ENCODE measurements at places on chromosomes 5 and 9.
A peak's percentile ranks its signal among the peaks of the same experiment; 100 is the strongest.

- no peak for DNase-seq
These were observed 38.9 kb upstream of the STX17 start for GRCh38 chr9:99867536-99867935.

DNA sequence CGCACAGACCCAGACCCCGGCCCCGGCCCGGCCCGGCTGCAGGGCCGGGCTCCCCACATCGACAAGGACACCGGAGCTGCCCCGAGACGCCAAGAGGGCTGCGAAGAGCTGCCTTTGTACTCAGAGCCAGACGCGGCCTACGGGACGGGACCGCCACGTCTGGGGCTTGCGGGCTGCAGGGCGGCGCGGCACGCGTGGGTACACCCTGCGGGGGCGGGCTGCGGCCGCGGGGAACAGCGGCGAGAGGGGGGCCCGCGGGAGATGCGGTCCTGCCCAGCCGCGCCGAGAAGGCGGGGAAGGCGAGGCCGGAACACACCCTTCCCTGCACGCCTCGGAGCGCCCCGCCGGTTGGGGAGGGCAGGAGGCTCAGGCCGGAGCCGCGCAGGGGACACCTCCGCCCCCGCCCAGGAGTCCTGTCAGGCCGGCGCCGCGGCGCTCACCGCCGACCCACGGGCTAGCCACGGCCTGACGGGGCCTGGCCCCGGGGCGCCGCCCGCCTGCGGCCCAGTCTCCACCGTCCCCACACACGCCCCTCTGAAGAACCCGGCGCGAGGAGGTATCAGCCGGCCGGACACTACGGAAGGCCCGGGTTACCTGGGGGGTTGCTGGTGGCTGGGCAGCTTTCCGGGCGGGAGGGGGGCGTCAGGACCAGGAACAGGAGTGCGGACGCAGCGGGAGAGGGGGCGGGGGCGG, 478 bp downstream of the RAB14 start:
- DNase-seq, result no peak

GRCh38 chr5:35337340-35338156, 107.3 kb upstream of the PRLR start:
- DNase-seq, result no peak

GRCh38 chr5:35103637-35104299, 56.0 kb upstream of the AGXT2 start:
- no peak for DNase-seq

- no peak for DNase-seq
These were observed 124.4 kb downstream of the FANCC start for GRCh38 chr9:95193067-95193466.

DNA sequence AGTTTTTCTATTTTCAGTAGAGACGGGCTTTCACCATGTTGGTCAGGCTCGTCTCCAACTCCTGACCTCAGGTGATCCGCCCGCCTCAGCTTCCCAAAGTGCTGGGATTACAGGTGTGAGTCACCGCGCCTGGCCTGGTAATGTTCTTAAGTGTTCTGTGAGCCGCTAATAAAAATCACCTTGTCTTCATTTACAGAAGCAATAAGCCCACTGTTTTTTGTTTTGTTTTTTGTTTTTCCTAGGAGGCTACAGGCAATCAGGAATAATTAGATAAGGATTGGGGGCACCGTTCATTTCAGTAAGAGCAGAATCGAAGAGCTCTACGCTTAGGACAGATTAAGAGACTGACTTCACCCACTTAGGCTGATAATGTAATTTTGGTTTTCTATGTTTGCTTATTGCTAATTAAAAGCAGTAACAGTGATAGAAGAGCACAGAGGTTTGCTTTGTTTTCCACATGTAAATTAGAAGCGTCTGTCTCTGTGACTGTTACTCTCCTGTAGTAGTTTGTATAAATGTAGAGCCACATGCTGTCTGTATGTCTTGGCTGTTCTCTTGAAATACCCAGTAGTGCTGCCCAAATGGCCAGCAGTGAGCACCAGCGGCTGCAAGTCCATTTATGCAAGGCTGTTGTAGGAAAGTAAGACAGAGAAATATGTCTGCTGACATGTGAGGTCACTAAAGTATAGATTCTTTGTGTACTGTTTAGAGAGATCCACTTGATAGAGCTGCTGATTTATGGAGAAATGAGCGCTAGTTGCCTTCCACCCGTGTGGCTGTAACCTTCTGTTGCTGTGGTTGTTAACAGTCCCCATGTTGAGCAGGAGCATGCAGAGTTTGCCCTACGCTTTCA, 30.5 kb downstream of the TRIO start:
- no peak for DNase-seq

GRCh38 chr9:123111427-123112014, 78.1 kb downstream of the GPR21 start:
- peak; percentile 57 for DNase-seq

- no peak for DNase-seq
These were observed at the start of gene CARD9 for GRCh38 chr9:136373300-136374182. Gene CARD9, minus strand, starts transcription at chr9:136373669. Its CDS starts 1,591 bp downstream, at chr9:136372078.

- DNase-seq, result no peak
These were observed 138.4 kb downstream of the LHFPL2 start for GRCh38 chr5:78509884-78510769.

- no peak for DNase-seq
These were observed 251.8 kb upstream of the NR4A3 start for GRCh38 chr9:99569840-99570239.

DNA sequence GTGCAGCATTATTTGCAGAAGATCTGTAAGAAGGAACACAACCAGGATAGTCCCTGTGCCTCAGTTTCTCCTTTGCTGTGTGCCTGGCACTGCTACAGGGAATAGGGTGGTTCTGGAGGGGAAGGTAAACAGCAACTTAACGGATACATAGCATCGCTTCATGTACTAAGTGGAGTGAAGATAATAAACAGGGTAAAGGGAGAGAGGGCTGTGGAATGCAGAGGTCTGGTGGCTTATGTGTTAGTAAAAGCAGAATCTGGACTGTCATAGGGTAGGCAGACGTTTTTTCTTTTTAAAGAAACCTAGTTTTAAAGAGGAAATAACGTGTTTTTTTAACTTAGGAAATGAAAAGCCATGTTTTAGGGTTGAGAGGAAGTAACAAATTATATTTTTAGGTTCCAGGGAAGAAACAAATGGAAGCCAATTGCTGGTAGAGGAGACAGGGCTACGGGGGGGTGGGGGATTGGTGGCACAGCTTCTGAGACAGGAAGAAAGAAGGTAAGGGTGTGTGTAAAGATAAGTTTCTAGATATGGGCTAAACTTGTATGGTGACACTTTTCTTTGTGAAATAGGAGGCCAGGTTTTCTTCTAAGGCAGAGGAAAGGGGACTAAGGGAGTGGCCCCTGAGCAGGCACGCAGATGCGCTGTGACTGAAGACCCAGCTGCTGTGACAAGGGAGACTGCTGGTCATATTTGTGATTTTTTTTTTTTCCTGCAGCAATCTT, 1.3 kb downstream of the GNG10 start:
- no peak for DNase-seq

GRCh38 chr5:9347541-9348295, 198.2 kb downstream of the SEMA5A start:
- no peak for DNase-seq

- no peak for DNase-seq
These were observed 111.8 kb upstream of the ASTN2 start for GRCh38 chr9:117526674-117527073.

GRCh38 chr9:38057416-38058195, 11.4 kb downstream of the SHB start:
- DNase-seq, result no peak

GRCh38 chr5:160646033-160646432, 206.0 kb downstream of the ATP10B start:
- DNase-seq, result no peak

- DNase-seq, result peak; percentile 14
These were observed 121.3 kb downstream of the RPS23 start for GRCh38 chr5:82156874-82157273.

GRCh38 chr9:72290311-72290710, 74.7 kb downstream of the ZFAND5 start:
- DNase-seq, result no peak

DNA sequence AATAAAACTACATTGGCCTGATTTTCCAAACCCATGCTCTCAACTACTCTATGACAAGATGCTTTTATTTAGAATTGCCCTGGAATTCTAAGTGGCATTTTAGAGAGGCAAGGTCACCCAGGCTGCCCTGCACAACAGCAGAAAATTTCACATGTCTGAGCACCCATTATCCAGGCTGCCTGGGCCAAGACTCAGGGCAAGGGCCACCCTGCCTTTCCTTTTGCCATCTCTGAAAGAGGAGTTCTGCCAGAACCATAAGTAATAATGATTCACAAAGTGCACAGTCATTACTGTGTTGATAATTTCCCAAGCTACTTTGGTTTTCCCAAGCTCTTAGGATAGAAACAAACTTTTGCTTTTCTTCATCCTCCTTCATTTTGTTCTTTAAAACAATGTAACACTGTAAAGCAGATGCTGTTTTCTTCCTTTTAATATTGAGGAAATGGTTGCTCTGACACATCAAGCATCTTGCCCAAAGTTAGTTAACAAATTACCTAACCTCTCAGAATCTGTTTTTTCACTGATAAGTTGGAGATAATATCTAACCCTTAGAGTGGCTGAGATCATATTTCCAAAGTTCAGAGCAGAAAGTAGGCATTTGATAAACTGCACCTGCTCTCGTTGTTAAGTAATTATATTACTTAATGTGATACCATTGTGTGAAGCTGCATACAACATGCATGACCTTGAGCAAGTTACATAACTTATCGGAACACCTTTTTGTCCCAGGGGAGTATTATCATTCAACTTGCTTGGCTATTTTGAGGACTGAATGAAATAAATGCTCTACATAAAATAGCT, 325.6 kb downstream of the PRELID2 start:
- DNase-seq, result no peak

GRCh38 chr5:109454731-109455505, 45.1 kb upstream of the PJA2 start:
- no peak for DNase-seq

DNA sequence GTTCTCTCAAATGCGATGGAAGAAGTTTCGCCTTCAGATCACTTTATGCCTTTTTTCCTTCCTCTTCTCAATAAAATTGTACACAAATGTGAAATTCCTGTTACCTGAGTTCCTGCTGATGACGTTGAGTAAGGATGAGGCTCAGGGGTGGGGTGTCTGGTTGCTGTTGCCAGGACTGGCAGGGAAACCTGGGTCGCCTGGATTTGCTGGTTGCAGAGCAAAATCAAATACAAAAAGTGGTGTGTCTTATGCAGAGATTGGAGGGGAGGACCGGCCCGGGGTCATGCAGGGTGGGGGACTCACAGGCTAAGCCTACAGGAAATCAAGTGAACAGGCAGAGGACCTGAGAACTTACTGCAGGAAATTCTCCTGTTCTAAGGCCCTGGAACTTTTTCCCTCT, 39.2 kb downstream of the ANXA2R start:
- DNase-seq, result no peak

DNA sequence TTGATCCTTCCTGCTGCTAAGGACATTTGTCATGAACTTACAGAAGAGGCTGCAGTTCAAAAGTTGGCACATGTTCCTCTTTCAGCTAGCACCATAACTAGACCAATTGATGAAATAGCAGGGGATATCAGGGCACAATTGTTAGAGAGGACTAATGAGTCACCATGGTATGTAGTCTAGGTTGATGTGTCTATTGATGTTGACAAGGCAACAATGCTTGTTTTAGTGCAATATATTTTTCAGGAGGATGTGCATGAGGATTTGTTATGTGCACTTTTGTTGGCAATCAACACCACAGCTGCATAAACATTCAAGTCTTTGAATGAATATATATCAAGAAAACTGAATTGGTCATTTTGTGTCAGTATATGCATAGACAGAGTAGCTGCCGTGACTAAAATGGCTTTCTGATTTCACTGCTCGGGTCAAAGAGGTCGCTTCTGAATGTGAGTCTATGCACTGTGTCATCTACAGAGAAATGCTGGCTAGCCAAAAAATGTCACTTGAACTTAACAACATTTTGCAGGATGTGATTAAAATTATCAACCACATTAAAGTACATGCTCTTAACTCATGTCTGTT, 68.0 kb downstream of the FGF10 start:
- DNase-seq, result no peak

DNA sequence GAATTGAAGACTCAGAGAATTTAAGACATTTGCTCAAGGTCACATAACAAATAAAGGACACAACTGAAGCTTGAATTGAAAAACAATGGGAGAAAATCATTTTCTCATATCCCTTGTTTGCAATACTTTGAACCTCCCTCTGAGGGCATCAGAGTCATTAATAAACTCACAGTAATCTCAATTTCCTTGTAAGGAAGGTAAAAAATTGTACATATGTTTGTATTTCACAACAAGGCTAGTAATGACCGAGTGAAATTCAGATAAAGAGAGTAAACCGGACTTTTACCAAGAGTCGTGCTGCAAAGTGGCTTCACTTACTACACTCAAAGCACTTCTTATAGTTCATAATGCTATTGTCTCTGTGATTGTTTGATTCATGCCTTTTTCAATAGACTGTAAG, 665.0 kb downstream of the NR2F1-AS1 start:
- no peak for DNase-seq

DNA sequence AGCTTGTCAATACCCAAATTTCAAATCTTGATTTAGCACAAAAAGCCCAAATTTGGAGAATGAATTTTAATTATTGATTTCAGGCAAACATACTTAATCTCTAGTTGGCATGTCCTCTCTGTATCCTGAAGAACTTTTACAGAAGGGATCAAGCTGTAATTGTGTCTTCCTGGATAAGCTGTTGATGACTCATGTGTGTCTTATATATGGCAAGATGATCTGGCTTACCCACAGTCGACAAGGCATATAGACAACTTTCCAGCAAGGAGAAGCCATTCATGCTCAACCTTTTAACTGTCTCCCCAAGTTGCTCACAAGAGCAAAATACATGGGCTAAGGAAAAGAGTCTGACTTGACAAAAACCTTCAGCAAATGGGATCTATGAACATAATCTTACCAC, 112.5 kb upstream of the SLCO6A1 start:
- DNase-seq, result no peak

- no peak for DNase-seq
These were observed 7.0 kb upstream of the IL12B start for GRCh38 chr5:159337016-159337955.

DNA sequence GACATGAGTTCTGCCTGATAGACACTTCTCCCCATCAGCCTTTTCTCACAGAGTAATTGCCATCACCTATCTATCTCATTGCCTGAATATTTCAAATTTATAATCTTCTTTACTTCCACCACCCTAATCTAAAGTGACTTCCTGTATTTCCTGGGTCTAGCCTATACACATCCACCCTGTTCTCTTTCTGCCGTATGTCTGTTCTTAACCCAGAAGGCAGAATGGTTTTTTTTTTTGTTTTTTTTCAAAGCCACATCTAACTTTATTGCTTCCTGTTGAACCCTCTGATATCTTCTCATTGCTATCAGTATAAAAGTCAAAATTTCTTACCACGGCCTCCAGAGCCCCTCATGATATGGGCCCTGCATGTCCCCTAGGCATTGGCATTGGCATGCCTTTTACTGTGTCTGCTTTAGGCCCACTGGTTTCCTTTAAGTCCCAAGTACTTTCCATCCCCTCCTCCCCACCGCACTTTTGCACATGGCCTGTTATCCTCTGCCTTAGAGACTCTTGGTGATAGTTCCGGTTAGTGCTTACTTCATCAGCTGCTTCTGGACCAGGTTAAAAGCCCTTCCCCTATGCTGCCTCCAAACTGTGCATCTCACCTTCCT, 159.9 kb downstream of the MAN2A1 start:
- no peak for DNase-seq
